ENCODE measurements at places on chromosomes 7 and 10. TPM values are rescaled to one million over a fixed set of nuclear protein-coding genes. Genes with fewer than 3 reads are reported as not detected.

DNA sequence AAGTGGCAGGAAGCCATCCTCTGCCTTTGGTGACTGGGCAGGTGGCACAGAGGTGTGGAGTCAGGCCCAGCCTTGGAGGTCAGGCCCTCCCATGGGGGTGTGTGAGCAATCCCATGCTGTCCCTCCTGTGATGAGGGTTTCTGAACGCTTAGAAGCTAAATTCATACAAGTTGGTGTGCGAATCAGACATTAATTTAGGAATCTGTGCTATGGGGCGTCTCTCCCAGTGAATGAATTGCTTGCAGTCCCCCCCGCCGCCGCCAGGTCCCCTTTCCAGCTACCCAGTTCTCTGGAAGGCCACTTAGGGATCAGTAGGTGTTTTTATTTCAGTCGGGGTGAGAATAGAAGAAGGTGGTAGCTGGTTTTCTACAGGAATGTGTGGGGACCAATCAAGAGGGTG is 37.5 kb downstream of the LRRC18 start:
- DNase-seq = no peak
- H3K4me1 ChIP-seq = no peaks in the 10 kb centered on the region
- no peaks in the 10 kb centered on the region for H3K36me3 ChIP-seq
- no peak overlapping the region for H3K4me3 ChIP-seq

GRCh38 chr7:3234851-3235250 is 66.2 kb upstream of the SDK1 start:
- H3K27me3 ChIP-seq = no peaks in the 10 kb centered on the region
- H3K27ac ChIP-seq = no peak overlapping the region
- no peak for DNase-seq
- no peak overlapping the region for H3K4me3 ChIP-seq

DNA sequence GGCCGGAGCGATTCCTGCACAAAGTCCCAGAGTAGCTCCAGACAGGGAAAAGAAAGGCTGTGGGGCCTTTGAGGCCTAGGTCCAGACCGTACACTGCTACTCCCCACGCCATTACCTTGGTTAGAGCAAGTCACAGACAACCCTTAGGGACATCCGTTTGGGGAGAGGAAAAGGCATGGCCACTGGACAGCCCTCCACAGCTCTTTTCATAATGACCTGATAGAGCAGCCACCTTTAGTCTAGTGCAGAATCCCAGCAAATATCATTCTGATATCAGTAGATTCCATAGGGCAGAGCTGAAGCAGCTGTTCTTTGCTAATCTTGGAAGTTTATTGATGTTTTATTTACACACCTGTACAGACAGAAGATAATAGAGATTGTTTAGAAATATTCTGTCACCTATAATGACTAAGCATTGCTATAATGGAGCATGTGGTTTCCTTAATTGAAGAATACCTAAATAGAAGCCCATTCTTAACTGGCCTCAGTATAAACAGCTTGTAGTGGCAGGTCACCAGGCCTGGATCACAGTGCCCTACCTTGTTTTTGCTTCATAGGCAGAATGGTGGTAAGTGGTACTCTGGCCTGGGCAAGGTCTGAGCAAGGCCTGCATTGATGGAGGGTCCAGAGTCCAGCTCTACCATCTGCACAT is 27.9 kb downstream of the OGDH start:
- DNase-seq = no peak
- H3K27ac ChIP-seq = peak overlapping the region; percentile 99
- H3K27me3 ChIP-seq = no peaks in the 10 kb centered on the region
- no peak overlapping the region for H3K4me3 ChIP-seq

DNA sequence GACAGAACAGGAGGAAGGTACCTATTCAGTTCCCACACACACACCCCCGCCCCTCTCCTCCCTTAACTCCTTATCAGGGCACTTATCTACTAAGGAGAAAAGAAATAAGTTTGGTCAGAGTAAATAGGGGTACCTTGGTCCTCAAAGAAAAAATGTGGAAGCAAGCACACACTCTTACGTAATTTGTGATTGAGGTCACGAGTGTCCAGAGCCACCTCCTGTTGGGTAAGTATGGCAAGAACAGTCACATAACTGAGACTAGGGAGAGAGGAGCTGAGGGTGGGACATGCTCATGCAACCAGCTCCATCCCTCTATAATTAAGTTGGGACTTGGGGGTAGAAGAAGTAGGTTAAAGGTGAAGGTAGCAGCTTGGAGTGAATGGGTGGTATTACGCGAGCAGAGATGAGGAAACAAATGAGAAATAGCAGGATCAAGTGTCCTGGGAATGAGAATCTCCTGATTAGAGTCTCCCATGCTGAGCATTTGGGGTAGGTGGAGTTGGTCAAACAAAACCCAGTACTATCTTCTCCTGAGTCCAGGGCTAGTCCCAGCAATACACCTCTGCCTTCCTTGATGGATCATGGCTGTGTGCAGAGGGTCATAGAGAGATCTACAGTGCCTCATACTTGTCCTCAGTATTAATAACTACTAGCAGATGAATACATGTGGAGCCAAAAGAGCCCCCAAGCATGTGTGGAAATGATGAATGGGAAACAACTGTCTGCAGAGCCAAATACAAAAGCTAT is 77.1 kb downstream of the GSAP start:
- no peak for DNase-seq
- H3K4me3 ChIP-seq = no peak overlapping the region
- no peaks in the 10 kb centered on the region for H3K27me3 ChIP-seq

DNA sequence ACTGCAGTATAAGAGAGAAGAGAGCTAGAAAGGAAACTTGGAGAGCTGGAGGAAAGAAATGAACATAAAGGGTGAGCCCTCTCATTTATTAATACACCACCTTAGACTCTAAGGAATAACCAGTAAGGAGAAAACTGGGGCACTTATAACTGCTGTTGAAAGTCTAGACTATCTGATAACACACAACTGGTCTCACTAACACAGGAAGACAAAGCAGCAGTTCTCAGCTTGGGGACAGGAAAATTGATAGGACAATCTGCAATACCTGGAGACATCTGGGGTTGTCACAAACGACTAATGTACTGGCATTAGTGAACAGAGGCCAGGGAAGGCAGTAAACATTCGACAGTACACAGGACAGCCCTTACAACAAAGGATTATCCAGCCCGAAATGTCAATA is 6.8 kb downstream of the ELMO1 start:
- H3K4me3 ChIP-seq = no peak overlapping the region
- no peak overlapping the region for H3K27ac ChIP-seq
- DNase-seq = no peak
- H3K36me3 ChIP-seq = no peaks in the 10 kb centered on the region
- no peaks in the 10 kb centered on the region for H3K27me3 ChIP-seq

DNA sequence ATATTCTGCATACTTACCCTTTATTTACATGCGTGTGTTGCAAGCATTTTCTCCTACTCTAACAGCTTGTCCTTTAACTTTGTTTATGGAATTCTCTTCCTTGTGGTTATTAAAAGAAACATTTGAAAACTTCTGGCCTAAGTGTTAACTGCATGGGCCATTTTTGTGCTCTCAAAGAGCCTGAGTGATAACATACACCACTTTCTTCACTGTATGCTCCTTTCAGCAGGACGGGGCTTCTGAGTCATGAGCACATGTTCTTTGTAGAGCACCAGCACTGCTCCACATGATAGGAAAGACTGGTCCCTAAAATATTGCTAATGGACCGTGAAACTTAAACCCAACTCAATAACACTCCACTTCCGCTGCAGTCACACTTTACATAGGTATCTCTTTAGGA is 1093.6 kb upstream of the GHITM start:
- H3K4me3 ChIP-seq = no peak overlapping the region
- H3K36me3 ChIP-seq = no peaks in the 10 kb centered on the region
- no peaks in the 10 kb centered on the region for H3K27me3 ChIP-seq
- no peaks in the 10 kb centered on the region for H3K4me1 ChIP-seq
- H3K27ac ChIP-seq = no peak overlapping the region

GRCh38 chr7:94396596-94396995 is 1.9 kb downstream of the COL1A2 start:
- peaks cover 52% of the 10 kb centered on the region for H3K4me1 ChIP-seq
- peak overlapping the region; percentile 99 for H3K27ac ChIP-seq
- DNase-seq = no peak
- peaks cover 62% of the 10 kb centered on the region for H3K36me3 ChIP-seq
- no peaks in the 10 kb centered on the region for H3K27me3 ChIP-seq

GRCh38 chr7:148060724-148061123 is 529.8 kb upstream of the C7orf33 start:
- H3K36me3 ChIP-seq = no peaks in the 10 kb centered on the region
- H3K27ac ChIP-seq = no peak overlapping the region
- H3K4me1 ChIP-seq = no peaks in the 10 kb centered on the region
- no peaks in the 10 kb centered on the region for H3K27me3 ChIP-seq
- no peak overlapping the region for H3K4me3 ChIP-seq

DNA sequence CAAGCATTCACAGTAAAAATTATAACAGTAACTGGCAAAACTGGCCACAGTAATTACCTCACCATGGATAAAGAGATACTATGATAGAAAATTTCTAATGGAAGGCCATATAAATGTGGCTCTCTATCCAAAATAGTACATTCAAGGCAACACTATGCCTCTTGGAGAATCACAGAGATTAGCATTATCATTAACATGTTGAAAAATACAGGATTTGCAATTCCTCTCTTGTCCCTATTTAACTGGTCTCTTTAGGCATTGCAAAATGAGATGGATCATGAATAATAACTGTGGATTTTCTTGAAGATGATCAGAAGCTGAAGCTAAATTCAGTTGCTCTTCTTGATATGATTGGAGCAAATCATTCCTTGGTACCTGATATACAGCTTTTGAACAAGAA is 100.8 kb upstream of the HGF start:
- no peaks in the 10 kb centered on the region for H3K27me3 ChIP-seq
- H3K27ac ChIP-seq = no peak overlapping the region
- no peak for DNase-seq
- no peaks in the 10 kb centered on the region for H3K36me3 ChIP-seq

- no peaks in the 10 kb centered on the region for H3K27me3 ChIP-seq
- H3K4me3 ChIP-seq = no peak overlapping the region
- no peak overlapping the region for H3K27ac ChIP-seq
- no peak for DNase-seq
- H3K4me1 ChIP-seq = peaks cover 5% of the 10 kb centered on the region
These were observed 61.9 kb downstream of the HGF start for GRCh38 chr7:81707966-81708365.

GRCh38 chr10:114544045-114544659 is 113.9 kb downstream of the ABLIM1 start:
- H3K27ac ChIP-seq = no peak overlapping the region
- H3K27me3 ChIP-seq = no peaks in the 10 kb centered on the region
- no peak for DNase-seq
- H3K4me1 ChIP-seq = peaks cover 7% of the 10 kb centered on the region

GRCh38 chr7:105989686-105990085 is 26.6 kb downstream of the CDHR3 start:
- no peaks in the 10 kb centered on the region for H3K36me3 ChIP-seq
- peaks cover 66% of the 10 kb centered on the region for H3K27me3 ChIP-seq
- H3K4me1 ChIP-seq = no peaks in the 10 kb centered on the region
- H3K4me3 ChIP-seq = no peak overlapping the region

GRCh38 chr7:45160417-45160881 is 2.9 kb downstream of the RAMP3 start:
- H3K4me1 ChIP-seq = no peaks in the 10 kb centered on the region
- no peak overlapping the region for H3K4me3 ChIP-seq
- peaks cover 28% of the 10 kb centered on the region for H3K27me3 ChIP-seq

GRCh38 chr7:44215531-44215930 is 14.8 kb downstream of the YKT6 start:
- no peaks in the 10 kb centered on the region for H3K4me1 ChIP-seq
- H3K27ac ChIP-seq = no peak overlapping the region
- H3K4me3 ChIP-seq = no peak overlapping the region
- no peaks in the 10 kb centered on the region for H3K27me3 ChIP-seq
- DNase-seq = peak; percentile 73

GRCh38 chr7:101919363-101920115 is 102.1 kb downstream of the CUX1 start:
- DNase-seq = no peak
- H3K27me3 ChIP-seq = no peaks in the 10 kb centered on the region
- H3K36me3 ChIP-seq = peaks cover 27% of the 10 kb centered on the region
- no peak overlapping the region for H3K4me3 ChIP-seq

DNA sequence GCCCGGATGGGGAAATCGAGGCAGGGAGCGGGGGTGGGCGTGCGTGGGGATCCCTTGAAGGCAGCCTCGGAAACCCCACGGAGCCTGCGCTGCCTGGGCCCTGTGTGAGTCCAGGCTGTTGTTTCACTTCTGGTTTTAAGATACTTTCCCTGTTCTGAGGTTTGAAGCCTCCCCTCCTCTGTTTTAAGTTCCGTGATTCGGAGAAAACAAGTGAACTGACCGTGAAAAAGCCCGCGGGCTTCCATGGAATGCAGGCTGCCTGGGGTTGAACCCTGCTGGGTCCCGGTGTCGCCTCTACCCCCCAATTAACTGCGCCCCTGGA is 401 bp downstream of the LRRC27 start:
- peak overlapping the region; percentile 17 for H3K27ac ChIP-seq
- no peaks in the 10 kb centered on the region for H3K36me3 ChIP-seq
- no peaks in the 10 kb centered on the region for H3K27me3 ChIP-seq
- H3K4me3 ChIP-seq = peak overlapping the region; percentile 92

GRCh38 chr10:63498665-63499064 is 22.5 kb upstream of the REEP3 start:
- no peaks in the 10 kb centered on the region for H3K36me3 ChIP-seq
- H3K27me3 ChIP-seq = no peaks in the 10 kb centered on the region
- H3K27ac ChIP-seq = no peak overlapping the region
- DNase-seq = no peak
- no peak overlapping the region for H3K4me3 ChIP-seq
- H3K4me1 ChIP-seq = no peaks in the 10 kb centered on the region

DNA sequence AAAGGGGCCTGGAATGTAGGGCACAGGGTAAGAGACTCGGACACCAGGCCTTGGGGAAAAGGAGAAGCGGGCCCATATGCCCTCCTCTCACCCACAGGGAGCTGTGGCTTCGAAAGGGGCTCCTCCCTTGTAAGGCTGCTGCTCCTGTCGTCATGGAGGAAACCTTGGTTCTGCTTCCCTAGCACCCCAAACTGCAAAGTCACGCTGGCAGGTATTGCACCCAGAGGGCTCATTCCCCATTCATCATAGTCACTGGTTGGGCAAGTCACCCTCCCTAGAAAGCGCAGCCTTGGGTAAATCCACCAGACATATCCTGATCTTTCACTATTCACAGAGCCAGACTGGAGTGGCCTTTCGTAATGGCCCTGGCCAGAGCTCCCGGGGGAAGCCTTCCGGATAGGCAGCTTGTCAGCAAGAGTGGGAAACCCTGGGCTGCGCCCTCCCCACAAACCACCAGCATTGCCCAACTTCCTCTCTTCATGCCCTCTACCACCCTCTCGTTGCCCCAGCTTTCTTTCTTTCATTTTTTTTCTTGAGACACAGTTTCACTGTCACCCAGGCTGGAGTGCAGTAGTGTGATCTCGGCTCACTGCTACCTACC is 121.0 kb downstream of the HIP1 start:
- H3K36me3 ChIP-seq = no peaks in the 10 kb centered on the region
- H3K27me3 ChIP-seq = no peaks in the 10 kb centered on the region
- H3K27ac ChIP-seq = peak overlapping the region; percentile 42
- no peak overlapping the region for H3K4me3 ChIP-seq

- peak; percentile 26 for DNase-seq
- H3K27ac ChIP-seq = no peak overlapping the region
- no peaks in the 10 kb centered on the region for H3K27me3 ChIP-seq
- peaks cover 3% of the 10 kb centered on the region for H3K36me3 ChIP-seq
These were observed 600.4 kb downstream of the KCNMA1 start for GRCh38 chr10:77036993-77037734.

EBLN1 gene
- not detected for total RNA-seq

NKX2-3 gene
- not detected for total RNA-seq

ALDH18A1 gene
- total RNA-seq = 98.4 TPM

GIMAP4 gene
- total RNA-seq = not detected

PRF1 gene
- total RNA-seq = not detected

RSU1 gene
- 100 TPM for total RNA-seq

ACTR1A gene
- total RNA-seq = 106 TPM

CNNM1 gene
- 0.36 TPM for total RNA-seq

BMPR1A gene
- 71.7 TPM for total RNA-seq

GSTO2 gene
- 2.2 TPM for total RNA-seq

MLXIPL gene
- total RNA-seq = 0.29 TPM

CRHR2 gene
- total RNA-seq = not detected

WDR91 gene
- 7.1 TPM for total RNA-seq

ATOH7 gene
- total RNA-seq = not detected
